Stimulated activated CD4-positive, alpha-beta T cell treated with anti-CD3 and anti-CD28 coated beads, Interleukin-15, amount 100 ng/mL, for 24 hours (primary cell): ENCODE measurements at places on chromosomes 12 and 14.
A peak's percentile ranks its signal among the peaks of the same experiment; 100 is the strongest.

- no peak for DNase-seq
Observed at GRCh38 chr12:2523317-2523716, 271.5 kb upstream of the FKBP4 start.

DNA sequence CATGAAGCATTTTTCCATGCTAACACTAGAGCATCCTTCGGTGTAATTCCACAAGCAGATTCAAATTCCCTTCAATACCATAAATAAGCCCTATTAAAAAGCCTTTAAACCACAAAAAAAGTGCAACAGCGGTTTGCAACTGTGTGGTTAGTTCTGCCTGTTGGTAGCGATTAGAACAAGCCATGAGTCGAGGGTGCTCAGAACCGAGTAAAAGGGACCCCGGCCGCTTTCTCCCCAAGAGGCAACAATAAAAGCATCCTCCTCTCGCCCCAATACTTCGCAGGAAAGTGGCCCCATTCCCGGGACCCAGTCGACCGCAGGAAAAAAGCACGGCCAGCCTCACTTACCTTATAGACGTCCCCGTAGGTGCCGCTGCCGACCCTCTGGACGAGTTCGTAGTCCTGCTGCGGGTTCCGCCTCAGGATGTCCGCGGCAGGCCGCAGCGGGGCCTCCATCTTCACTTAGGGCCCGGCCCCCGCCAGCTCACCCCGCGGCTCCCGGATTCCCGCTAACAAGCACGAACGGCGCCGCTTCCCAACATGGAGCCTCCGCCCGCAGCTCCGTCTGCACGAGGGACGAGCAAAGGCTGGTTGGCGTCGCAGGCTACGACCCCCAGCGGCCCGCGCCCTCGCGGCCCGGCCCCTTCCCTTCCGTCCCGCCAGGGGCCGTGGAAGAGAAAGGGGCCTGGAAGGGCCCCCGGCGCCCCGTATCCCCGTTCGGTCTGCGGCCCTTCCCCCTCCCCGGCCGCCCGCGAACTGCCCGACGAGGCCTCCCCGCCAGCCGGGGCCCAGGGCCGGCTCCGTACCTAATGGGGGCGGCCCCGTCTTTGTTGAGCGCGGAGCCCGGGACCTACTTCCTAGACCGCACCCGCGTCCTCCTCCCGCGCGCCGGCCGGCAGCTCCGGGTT lies 521 bp downstream of the MAP4K5 start:
- DNase-seq = peak; percentile 53

DNA sequence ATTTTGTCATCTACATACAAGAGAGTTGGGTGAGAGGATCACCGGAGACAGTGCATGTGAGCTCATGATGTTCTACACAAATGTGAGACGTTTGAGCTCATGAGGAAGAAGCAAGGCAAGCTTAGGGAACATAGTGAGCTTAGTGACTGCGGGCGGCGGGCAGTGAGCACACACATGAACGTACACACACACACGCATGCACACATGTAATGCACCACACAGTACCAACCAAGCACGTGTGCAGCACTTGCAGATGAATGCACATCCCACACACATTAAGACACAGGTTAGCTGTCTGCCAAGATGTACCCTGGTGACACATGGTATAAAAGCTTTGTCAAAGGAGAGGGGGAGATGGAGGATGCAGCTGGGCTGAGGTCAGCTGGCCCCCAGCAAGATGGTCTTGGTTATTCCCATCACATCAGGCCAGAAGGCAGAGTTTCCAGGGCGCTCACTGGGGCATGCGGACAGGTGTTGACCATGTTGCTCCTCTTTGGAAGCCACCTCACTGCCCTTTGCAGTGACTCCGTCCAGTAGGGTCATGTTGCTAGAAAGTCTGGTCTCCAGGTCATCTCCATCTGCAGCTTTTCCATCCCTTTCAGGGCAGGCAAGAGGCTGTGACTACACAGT lies 8.7 kb upstream of the CACNA2D4 start:
- no peak for DNase-seq

DNA sequence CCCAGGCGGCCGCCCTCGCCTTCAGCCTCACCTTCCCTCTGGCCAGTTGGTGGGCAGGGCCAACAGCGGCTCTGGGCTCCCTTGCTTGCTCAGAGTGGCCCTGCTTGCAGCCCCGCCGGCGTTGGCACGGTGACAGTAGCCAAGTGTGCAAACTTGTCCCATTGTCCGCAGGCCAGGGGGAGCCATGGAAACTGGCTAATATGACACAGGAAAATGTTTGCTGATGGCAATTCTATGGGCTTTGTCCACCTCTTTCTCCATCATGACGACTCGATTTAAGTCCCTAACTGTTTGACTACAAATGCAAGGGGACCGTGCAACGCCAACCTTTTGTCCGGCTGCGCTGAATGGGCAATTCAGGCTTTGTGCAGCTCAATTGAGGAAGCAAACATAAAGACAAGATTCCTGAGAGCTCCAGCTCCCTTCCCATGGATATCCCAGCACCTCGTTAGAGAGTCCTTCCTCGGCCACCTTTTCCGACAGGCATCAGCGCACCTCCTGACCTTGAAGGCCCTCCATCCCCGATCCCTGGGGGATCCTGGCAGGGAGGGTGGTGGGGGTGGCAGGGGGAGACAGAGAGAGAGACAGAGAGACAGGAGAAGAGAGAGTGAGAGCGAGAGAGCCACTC lies 785 bp upstream of the FAM181A start:
- DNase-seq = no peak

- no peak for DNase-seq
Observed at GRCh38 chr14:36525746-36526099, 5.7 kb upstream of the NKX2-1 start.

DNA sequence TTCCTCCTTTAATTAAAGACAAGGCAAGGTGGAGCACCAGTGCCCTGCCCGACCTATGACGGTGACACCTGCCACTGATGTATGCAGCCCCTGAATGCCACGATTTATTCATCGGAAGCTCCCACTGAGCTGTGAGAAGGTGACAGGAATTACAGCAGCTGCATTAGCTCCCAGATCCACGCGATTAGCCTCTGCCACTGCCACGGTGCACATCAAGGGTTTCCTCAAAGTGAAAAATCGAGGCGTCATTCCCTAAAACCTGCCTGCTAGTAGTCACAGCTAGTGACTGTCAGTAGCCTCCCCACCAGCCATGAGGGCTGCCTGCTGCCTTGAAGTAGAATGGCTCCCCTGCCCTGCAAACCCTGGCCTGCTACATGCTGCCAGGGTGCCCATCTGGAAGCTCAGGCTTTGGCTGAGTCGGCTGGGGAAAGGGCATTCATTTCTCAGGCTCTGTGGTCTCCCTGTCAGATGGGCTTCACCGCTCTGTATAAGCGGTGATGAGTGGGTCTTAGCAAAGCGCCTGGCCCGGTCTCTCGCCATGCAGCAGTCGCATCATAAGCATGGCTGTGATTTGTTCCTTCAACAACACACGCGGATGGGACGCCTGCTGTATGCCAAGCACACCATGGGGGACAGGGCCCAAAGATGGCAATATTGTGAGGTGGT lies 8.2 kb upstream of the BCL11B start:
- no peak for DNase-seq

GRCh38 chr12:14828892-14829291 lies 14.4 kb downstream of the ART4 start:
- DNase-seq = no peak

GRCh38 chr14:82224610-82225009 lies 691.0 kb upstream of the SEL1L start:
- DNase-seq = no peak

DNA sequence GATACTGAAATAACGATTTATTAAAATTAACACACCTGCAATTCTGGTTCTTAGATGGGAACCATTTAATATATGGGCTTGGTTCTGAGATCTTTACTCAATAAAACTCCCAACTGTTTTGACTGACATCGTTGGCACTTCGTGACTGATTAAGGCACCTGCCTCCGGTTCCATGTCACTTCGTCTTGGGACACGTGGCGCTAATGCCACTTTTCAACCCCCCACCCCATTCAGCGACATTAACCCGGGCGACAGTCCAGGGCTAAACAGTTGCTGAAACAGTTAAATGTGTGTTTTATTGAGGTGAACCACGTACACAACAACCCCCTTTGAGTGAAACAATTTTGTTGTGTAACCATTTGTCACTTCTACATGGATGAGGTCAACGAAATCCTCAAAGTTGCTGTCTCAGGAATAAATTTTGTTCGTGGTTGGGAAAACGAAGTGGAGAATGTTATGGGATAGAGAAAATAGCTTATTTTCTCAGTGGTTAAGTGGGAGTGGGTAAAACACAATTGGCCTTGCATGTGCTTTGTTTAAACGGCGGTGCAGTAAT lies 9.9 kb upstream of the SLC38A2 start:
- DNase-seq = no peak

DNA sequence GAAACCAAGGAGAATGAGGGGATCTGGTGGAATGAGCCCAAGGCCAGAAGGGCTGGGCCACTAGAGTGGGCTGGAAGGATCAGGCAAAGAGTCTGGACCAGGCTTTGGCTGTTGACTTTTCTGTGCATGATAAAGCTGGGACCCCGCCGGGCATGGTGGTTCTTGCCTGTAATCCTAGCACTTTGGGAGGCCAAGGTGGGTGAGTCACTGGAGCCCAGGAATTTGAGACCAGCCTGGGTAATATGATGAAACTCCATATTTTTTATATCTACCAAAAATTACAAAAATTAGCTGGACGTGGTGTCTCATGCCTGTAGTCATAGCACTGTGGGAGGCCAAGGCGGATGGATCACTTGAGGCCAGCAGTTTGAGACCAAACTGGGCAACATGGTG lies 393 bp upstream of the KLHL33 start:
- no peak for DNase-seq

GRCh38 chr12:26939953-26940352 lies 1.7 kb downstream of the FGFR1OP2 start:
- DNase-seq = no peak

DNA sequence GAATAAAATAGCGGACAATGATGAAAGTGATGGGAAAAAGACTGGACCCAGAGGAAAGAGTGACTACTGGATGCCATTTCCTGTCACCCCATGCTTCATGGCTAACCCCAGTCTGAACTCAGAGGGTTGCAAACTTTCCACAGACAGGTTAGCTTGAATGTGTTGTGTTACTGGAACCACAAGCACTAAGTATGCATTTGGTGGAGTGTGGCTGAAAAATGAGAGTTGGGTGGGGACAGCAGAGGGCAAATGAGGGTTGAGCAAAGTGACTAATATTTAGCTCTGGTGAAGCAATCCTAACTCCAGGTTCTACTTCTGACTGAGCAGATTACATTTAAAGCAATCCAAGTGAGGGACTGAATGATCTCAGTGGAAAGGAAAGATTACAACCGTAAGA lies 1.6 kb downstream of the SLC16A7 start:
- DNase-seq = peak; percentile 74

DNA sequence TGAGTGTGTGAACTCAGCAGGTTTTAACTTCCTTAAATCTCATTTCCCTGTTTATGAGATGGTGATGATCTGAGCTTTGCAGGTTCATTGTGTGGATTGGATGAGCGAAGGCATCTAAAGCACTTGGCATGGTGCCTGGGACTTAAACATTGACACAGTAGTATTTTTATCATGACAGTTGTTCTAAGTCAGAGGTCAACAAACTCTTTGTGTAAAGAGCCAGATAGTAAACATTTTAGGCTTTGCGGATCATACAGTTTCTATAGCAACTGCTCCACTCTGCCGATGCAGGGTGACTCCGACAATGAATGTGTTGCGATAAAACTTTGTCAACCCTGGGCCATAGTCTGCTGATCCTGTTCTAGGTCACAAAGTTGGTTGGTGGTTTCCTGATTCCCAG lies 25.2 kb downstream of the SLC24A4 start:
- DNase-seq = no peak

GRCh38 chr14:90111895-90112534 lies 50.2 kb downstream of the KCNK13 start:
- no peak for DNase-seq

DNA sequence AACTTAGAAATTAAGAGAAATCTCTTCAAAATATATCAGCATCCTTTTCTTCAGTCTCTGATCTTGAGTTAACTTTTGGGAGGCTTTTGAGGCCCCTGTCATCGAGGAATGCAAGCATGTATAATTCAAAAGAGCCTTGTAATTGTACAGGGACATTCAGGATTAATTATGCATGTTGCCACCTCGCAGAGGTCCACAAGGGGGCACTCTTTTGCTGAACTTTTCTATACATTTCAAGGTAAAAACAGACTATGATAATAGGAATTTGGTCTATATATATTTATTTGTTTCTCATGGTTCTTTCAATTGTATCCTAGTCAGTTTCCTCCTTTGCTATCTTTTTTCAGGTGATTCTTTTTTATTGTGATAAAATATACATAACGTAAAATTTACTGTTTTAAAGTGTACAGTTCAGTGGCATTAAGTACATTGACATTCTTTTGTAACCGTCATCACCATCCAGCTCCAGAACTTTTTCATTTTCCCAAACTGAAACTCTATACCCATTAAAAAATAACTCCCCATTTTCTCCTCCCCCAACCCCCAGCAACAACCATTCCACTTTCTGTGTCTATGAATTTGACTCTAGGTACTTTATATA lies 47.0 kb upstream of the SLC2A13 start:
- DNase-seq = peak; percentile 60

- no peak for DNase-seq
Observed at GRCh38 chr14:60815371-60815770, 80.8 kb downstream of the MNAT1 start.

DNA sequence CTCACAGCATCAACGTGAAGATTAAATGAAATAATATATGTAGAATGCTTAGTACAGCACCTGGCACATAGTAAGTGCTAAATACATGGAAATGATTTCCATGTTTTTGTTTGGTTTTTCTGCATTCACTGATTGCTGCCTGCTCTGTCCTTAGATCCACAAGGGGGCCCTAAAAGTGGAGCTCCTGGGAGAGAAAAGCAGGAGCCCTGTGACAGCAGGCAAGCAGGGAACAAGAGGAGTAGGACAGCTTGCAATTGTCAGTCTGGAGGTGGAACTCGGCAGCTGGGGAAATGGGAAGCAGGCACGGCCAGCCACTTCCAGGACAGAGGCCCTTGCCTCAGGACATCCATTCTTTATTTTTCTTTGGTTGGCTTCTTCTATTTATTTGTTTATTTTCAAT lies 292.9 kb downstream of the BMP4 start:
- no peak for DNase-seq

GRCh38 chr12:87923361-87923760 lies 105.8 kb downstream of the C12orf50 start:
- no peak for DNase-seq

DNA sequence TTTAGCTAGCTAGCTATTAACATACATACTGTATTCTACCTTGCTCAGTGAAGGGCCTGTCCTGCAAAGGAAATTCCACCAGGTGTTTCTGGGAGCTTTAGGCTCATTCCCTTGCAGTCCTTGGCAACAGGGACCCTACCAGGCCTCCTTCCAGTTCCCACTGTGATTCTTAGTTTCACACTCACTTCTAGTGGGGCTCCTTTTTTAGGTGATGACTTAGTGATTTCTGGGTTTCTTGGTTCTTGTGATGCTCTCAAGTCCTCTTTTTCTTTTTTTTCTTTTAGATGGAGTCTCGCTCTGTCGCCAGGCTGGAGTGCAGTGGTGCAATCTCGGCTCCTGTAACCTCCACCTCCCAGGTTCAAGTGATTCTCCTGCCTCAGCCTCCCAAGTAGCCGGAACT lies 10.4 kb upstream of the STRN3 start:
- DNase-seq = no peak

GRCh38 chr12:65705380-65705876 lies 118.9 kb upstream of the HMGA2 start:
- DNase-seq = no peak
